ENCODE measurements at places on chromosomes 13 and 19.

- no peak for DNase-seq
These were observed 379.9 kb downstream of the IRS2 start for GRCh38 chr13:109406376-109406992.

DNA sequence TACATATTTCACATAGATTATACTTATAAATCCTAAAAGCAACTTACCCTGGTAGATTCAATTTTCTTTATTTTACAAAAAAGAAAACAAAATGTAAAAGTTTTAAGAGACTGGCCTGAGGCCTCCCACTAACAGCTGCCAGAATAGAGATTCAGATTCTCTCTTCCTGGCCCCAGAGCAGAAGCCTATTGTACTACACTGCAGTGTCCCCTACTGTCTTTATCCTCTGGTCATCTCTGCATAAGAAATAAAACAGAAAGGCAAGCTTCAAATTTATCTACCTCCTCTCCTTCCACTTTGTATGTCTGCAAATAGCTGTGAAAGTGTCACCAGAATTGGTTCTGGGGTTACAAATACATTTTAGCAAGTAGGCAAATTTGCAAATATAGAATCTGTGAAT lies 1004.1 kb upstream of the PCDH9 start:
- no peak for DNase-seq

DNA sequence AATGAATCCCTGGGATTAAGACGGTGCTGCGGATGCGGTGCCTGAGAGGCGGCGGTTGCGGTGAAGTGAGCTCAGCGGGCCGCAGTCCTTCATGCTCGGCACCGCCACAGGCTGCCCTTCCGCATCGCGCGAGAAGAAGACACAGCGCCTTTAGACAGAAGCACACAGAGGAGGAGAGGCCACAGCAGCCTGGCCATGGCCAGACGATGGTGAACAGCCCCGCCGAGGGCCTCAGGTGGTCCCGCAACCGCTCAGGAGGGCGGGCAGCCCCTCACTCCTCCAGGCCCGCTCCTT lies 459.2 kb downstream of the MYO16 start:
- no peak for DNase-seq

GRCh38 chr13:78841358-78841963 lies 182.5 kb upstream of the OBI1 start:
- no peak for DNase-seq

DNA sequence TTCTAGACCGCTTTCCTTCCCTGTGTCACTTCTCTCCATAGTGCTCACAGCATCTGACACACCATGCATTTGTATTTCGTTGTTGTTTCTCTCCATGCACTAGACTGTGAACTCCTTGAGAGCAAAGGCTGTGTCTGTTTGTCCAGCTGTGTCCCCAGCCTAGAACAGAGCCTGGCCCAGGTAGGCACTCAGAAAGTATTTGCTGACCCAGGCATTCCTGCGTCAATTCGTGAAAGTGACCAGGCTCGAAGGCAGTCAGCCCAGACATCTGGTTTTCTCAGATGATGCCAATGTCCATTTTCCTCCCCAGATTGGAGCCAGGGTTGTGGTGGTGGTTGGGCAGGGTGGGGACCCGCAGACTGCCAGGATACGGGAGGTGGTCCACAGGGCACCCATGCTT lies 164.8 kb downstream of the ZNF536 start:
- no peak for DNase-seq

DNA sequence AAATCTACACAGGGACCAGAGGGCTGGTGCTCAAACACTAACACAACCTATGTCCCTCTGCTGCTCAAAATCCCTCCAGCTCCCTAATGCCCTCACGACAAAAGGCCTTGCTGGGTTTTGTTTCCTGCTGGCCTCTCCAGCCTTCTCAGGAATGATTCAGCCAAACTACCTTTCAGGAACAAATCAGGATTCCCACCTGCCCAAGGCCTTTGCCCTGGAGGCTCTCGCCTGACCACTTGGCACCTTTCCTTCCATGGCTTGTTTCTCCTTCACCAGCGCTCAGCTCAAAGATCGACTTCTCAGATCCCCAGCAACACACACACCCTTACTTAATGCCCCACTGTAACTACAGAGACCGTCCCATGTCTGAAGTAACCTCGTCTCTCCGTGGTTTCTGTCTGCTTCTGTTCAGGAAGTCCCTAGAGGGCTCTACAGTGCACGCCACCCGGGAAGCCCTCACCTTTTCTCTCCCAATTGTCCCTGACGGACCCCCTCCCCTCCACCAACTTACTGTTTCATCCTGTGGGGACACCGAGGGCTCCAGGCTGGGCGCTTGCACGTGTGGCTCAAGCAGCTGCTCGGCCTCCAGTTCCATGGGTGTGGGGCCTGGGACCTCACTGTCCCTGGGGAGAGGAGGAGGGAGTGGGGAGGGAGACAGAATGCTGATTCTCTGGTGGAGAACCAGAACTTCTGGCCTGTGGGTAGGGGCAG lies 3.2 kb upstream of the SIX5 start:
- DNase-seq, result no peak

DNA sequence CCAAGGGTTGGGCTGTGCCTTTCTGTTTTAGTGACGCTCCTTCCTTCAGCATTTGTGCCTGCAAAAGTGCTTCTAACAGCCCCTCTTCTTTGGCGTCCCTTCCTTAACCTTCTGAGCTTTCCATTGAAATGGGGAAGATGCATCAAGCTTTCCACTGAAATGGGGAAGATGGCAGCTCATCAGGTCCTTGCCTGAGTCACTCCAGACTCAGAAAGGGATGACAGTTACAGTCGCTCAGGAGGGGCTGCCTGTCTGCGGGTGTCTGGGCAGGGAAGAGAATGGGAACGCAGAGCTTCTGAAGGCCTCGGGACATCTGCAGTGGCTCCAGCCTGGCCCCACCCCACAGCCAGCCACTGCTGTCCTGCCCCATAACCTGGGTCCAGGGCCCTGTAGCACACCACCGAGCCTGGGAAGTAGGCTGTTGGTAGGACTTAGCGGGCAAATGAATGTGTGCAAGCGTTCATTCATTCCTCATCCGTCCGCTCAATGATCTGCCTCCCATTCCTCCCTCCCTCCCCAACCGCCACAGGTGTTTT lies 9.8 kb downstream of the AP1M1 start:
- no peak for DNase-seq

- peak; percentile 75 for DNase-seq
These were observed 1.1 kb upstream of the ARHGAP35 start for GRCh38 chr19:46859637-46860124.

DNA sequence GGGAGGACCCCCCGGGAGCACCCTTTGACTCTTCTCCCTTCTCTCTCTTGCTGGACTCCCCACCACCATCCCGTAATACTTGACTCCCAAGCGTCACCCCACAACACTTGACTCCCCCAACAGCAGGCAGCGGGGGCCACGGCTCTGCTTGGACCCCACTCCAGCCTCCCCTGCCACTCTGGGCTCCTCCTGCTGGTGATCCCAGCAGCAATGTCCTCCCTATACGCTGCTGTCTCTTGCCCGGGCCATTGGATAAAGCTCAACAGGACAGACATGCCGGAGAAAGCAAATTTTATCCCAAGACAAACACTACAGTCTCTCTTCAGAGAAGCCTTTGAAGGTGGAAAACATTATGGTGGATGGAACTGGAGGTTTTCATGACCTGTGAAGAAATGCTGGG lies 20.4 kb upstream of the AMER2 start:
- DNase-seq, result no peak

DNA sequence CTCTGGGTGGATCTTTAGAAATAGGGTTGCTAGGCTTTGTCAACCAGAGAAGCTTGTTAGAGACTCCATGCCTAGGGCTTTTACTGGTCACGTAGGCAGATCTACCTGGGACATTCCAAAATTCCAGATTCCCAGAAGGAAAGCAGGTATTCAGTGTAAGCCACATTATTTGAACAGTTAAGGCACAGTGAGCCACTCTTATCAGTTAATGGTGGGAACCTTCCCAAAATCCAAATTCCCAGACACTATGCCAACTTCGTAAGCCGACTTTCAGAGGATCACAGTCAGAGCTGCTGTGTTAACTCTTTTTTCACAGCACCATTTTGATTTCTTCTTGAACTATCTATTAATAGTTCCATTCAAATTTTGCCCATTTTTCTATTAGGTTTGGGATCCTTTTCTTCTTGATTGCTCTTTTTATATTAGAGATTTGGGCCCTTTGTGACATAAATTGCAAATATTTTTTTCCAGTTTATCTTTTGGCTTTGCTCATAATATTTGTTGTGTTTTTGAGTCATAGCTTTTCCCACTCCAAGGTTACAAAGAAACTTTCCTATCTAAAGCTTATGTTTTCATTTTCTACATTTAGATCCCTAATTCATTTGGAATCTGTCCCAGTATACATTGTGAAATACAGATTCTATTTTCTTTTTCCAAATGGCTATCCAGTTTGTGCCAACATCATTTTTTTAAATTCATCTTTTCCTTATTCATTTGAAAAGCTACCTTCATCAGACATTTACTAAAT lies 77.3 kb downstream of the DHRS12 start:
- DNase-seq, result no peak

GRCh38 chr13:114309806-114310410 lies 4.4 kb upstream of the CHAMP1 start:
- DNase-seq, result no peak

DNA sequence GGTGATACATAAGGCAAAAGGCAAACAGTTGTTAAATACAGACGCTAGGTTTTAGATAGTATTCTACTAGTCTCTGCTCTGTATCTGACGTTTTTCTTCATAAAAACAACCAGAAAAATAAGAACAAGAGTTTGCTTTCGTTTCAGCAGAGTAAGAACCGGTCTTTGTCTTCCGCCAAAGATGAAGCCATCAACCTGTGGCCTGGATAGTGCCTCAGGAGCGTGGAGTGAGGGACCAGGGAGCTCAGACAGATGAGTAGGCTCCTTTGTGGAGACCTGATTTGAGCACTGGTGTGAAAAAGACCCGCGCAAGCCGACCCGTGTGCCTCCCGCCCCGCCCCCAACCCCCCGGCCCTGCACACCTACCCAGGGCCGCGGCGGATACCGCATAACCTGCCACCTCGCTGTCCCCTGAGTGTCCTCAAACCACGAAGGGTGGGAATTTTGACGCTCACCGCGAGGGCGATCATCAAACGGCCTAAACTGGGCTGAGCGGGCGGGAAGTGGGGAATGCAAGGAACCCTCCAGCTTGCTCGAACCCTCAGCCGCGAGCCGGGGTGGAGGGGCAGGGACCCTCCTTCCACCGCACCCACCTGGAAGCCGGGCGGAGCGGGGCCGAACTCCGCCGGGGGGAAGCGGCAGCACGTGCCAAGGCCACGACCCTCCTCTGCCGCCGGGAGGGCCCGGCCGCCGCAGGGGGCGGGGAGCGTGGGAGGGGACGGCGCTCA lies 866 bp upstream of the LMO7 start:
- DNase-seq, result no peak

- DNase-seq, result no peak
These were observed 3.5 kb downstream of the MKNK2 start for GRCh38 chr19:2047449-2048103.

GRCh38 chr13:36033035-36033434 lies 98.1 kb downstream of the DCLK1 start:
- no peak for DNase-seq

- DNase-seq, result no peak
These were observed 69.2 kb downstream of the TEX26 start for GRCh38 chr13:31001647-31002046.

DNA sequence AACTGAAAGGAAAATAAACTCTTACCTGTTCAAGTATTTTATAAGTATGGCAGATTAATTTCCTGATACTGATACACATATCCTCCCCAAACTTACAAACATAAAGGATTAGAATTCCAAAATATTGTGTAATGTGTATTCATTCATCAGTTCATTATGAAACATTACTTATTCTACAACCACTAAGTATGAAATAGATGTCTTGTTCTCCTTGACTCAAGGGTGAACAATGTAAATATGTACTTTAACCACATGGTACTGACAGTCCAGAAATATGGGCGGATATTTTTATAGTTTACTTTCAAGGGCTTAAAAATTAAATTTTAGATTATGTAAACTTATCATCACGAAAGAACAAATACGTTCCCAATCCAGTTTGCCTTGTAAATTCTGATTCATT lies 334.0 kb downstream of the LIG4 start:
- DNase-seq, result no peak

- no peak for DNase-seq
These were observed 661 bp downstream of the FREM2 start for GRCh38 chr13:38687246-38688229.

GRCh38 chr13:47671776-47672175 lies 329.3 kb downstream of the SUCLA2 start:
- DNase-seq, result no peak

DNA sequence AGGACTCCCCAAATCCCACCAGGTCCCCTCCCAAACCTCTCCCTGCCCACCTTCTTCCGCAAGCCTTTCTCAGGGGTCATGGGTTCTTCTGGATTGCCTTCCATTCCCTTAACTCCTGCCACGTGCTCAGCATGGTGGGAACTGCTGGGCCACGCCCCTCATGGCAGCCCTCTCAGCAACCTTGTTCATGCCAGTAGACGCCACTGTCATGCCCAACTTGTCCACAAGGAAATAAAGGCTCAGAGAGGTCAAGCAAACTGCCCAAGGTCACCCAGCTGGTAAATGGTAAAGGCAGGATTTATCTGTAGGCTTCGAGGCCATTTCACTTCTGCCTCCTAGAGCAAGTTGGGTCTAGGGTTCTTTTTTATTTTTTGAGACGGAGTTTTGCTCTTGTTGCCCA lies 10.9 kb downstream of the PRAM1 start:
- no peak for DNase-seq

GRCh38 chr19:6425732-6426620 lies 1.4 kb upstream of the KHSRP start:
- DNase-seq, result no peak

GRCh38 chr19:40530091-40530901 lies 46.4 kb upstream of the SHKBP1 start:
- DNase-seq, result no peak

DNA sequence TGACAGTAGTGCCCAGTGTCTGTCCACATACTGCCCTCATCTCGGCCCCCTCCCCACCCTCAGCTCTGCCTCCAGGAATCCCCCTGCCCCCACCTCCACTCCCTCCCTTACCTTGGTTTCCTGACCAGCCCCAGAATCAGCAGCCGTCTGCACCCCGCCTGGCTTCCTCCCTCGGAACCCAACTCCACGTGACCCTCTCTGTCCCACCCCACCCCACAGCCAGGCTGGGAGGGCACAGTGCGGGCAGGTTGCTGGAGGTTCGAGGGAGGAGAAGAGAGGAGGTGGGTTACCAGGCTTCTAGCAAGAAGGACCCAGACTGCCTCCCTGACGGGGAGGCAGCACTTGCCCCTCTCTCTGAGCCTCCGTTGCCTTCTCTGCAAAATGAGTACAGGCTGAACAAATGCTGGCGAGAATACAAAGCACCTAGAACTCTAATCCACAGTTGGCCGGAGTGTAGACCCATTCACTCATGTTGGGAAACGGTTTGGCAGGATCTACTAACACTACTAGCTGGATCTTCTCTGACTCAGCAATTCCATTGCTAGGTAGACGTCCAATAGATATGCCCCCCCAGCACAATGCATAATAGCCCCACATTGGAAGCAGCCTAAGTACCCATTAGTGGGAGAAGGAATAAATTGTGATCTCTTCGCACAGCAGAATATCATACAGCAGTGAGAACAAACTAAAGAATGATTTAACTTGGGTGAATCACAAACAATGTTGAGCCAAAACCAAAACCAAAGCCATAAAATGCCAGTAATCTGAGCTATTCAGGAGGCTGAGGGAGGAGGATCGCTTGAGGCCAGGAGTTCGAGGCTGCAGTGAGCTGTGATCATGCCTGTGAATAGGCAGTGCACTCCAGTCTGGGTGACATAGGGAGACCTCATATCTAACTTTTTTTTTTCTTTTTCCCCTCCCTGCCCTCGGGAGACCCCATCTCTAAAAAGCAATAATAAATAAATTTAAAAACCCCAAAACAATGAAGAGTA lies at the start of gene RASAL3:
Gene RASAL3 (minus strand): TSS at position 151 of the 992 bp plus-strand sequence. CDS start 186 bp downstream, outside the sequence.
- DNase-seq, result no peak

Data from left ventricle myocardium inferior (tissue), 1 donor.